ENCODE measurements at places on chromosomes 4 and X.
A peak's percentile ranks its signal among the peaks of the same experiment; 100 is the strongest.

DNA sequence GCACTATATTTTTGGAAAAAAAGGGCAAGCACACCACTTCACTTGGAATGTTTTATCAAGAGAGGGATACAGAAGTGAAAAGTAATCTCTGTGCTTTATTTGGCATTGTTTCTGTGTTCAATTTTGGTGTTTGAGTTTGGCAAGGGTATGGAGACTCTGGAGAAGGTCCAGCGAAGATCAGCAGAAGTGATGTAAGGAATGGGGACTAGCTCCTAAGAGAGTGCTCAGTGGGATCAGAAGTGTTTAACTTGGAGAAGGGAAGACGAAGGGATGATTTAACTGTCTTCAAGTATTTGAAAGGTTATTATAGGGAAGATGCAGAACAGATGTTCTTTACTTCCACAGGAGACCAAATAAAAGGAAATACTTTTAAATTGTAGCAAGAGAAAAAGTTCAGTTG is 74.3 kb downstream of the CFAP299 start:
- no peak overlapping the region for H3K4me3 ChIP-seq
- H3K4me1 ChIP-seq, result no peaks in the 10 kb centered on the region
- H3K27ac ChIP-seq, result no peak overlapping the region
- DNase-seq, result no peak

DNA sequence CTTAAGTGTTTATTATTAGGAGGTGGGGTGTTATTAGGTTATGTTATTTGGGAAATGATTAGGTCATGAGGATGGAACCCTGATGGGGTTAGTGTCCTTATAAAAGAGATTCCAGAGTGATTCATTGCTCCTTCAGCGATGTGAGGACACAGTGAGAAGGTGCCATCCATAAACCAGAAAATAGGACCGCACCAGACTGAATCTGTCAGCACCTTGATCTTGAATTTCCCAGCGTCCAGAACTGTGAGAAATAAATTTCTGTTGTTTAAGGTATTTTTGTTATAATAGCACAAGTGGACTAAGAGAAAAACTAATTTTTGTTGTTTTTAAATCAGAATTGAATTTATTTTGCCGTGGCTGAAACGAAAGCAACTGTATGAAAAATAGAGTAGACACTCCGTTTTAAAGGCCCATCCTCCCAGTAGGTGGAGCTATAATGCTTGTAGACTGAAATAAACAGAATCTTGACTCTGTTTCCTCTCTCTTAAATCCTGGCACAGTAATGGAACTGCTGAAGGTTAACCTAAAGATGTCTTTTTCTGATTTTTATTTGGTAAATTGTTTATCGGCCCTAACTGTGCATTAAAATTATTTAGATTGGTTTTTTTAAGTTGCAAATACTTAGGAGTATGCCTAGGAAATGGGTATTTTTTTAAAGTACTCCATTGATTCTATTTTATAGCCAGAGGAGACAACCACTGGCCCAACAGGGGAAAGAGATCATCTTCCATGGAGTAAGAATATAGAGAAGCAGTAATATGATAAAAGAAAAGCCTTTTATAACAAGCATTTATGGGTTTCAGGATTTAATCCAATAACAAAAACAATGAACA is 133.2 kb upstream of the ADAMTS3 start:
- no peak for DNase-seq
- H3K4me3 ChIP-seq, result peak overlapping the region; percentile 77
- H3K27ac ChIP-seq, result no peak overlapping the region
- peaks cover 3% of the 10 kb centered on the region for H3K27me3 ChIP-seq

DNA sequence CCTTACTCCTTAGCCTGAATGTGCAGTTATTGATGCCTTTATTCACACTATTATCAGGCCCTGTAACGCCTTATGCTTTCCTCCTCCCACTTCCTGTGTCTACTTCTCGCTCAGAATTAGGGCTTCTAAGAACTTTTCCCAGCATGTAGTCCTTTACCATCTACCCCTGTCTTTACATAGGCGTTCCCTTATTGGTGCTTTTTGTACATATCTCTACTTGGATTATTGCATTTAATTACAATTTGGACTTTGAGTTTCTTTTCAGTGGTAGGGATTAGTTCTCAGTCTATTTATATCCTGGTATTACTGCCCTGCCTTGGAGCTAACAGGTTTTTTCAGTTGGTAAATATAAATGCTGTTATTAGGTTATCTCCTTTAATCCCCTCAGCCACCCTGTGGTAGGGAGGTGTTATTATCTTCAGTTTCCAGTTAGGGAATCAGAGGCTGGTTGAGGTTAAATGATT is 84.0 kb downstream of the RBPJ start:
- peaks cover 14% of the 10 kb centered on the region for H3K4me1 ChIP-seq
- H3K27ac ChIP-seq, result no peak overlapping the region
- H3K27me3 ChIP-seq, result no peaks in the 10 kb centered on the region
- no peak overlapping the region for H3K4me3 ChIP-seq
- peaks cover 84% of the 10 kb centered on the region for H3K36me3 ChIP-seq

GRCh38 chr4:89661173-89661899 is 175.6 kb downstream of the SNCA start:
- H3K36me3 ChIP-seq, result no peaks in the 10 kb centered on the region
- H3K27ac ChIP-seq, result no peak overlapping the region
- H3K4me3 ChIP-seq, result no peak overlapping the region
- no peak for DNase-seq
- no peaks in the 10 kb centered on the region for H3K4me1 ChIP-seq

GRCh38 chr4:158481811-158482210 is 39.9 kb upstream of the RXFP1 start:
- H3K27me3 ChIP-seq, result no peaks in the 10 kb centered on the region
- H3K27ac ChIP-seq, result no peak overlapping the region
- H3K4me1 ChIP-seq, result no peaks in the 10 kb centered on the region
- no peak overlapping the region for H3K4me3 ChIP-seq
- DNase-seq, result no peak

- H3K36me3 ChIP-seq, result no peaks in the 10 kb centered on the region
- no peak overlapping the region for H3K27ac ChIP-seq
- peaks cover 52% of the 10 kb centered on the region for H3K27me3 ChIP-seq
- DNase-seq, result no peak
- peaks cover 2% of the 10 kb centered on the region for H3K4me1 ChIP-seq
- H3K4me3 ChIP-seq, result no peak overlapping the region
Measured at GRCh38 chr4:140762202-140762601, 6.0 kb upstream of the TBC1D9 start.

DNA sequence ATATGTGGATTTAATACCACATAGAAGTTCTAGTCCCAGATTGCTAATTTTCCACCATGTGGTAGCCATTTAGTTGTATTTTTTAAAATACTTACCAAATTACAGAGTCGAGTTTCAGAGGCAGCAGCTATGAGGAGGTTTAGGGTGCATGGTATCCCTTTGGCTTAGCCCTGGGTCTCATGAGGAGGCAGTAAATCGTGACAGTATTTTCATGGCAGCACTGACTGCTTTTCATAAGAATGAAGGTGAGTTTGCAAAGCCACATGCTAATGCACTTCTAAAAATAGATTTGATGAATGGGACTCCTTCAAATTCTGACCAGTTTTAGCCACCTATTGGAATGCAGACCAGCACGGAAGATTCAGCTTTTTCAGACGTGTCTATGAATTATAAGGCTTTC is 114.0 kb upstream of the FRG1 start:
- H3K4me3 ChIP-seq, result no peak overlapping the region
- no peaks in the 10 kb centered on the region for H3K36me3 ChIP-seq
- H3K27ac ChIP-seq, result no peak overlapping the region

DNA sequence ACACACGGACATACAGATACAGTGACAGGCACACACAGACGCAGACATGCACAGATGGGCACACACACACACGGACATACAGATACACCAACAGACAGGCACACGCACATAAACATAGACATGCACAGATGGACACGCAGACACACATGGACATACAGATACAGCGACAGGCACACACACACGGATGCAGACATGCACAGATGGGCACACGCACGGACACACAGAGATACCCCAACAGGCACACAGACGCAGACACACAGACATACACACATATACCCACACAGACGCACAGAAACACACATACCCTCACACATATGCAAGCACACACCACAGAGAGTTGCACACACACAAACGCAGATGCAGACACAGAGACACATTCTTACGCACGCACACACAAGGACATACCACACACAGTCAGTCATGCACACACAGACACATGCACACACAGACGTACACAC is 24.4 kb upstream of the SLC25A6 start:
- no peak for DNase-seq
- H3K27me3 ChIP-seq, result no peaks in the 10 kb centered on the region
- no peaks in the 10 kb centered on the region for H3K4me1 ChIP-seq

- H3K4me1 ChIP-seq, result no peaks in the 10 kb centered on the region
- no peaks in the 10 kb centered on the region for H3K36me3 ChIP-seq
- no peak for DNase-seq
- no peak overlapping the region for H3K27ac ChIP-seq
Measured at GRCh38 chr4:61427818-61428495, 227.8 kb downstream of the ADGRL3 start.

GRCh38 chrX:17030092-17030491 is 83.6 kb downstream of the REPS2 start:
- peaks cover 71% of the 10 kb centered on the region for H3K27me3 ChIP-seq
- H3K4me1 ChIP-seq, result no peaks in the 10 kb centered on the region
- H3K36me3 ChIP-seq, result no peaks in the 10 kb centered on the region
- no peak for DNase-seq
- no peak overlapping the region for H3K27ac ChIP-seq

DNA sequence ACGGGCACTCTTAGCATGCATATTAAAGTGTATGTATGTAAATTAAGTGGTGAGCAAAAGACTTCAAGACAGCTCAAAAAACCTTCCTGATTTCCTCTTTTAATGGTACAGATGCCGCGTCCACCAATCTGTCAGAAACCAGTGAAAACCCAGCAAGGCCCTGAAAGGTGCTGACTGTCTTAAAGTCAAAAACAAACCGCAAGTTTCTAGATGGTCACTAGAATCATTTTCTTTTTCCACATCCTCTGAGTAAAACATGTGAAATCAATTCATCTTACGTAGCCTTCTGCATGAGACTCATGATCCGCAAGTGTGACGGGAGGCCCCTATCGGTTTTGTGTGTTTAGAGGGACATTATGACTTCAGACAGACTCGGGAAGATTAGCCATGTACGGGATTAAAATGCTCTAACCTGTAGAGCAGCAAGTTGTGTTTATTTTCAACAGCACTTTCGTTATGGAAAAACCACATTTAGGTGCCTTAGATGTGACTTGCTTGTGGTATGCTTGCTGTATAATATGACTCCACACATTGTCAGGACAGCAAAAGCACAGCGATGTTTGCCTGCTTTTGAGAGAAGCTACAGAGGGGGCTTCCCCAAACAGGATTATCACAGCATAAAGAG is 88.2 kb upstream of the STS start:
- peaks cover 91% of the 10 kb centered on the region for H3K36me3 ChIP-seq
- no peak for DNase-seq
- peaks cover 58% of the 10 kb centered on the region for H3K4me1 ChIP-seq
- H3K4me3 ChIP-seq, result no peak overlapping the region
- no peaks in the 10 kb centered on the region for H3K27me3 ChIP-seq

GRCh38 chrX:116277351-116278225 is 107.0 kb downstream of the AGTR2 start:
- H3K27ac ChIP-seq, result no peak overlapping the region
- H3K4me3 ChIP-seq, result no peak overlapping the region
- peaks cover 6% of the 10 kb centered on the region for H3K27me3 ChIP-seq
- no peaks in the 10 kb centered on the region for H3K36me3 ChIP-seq
- H3K4me1 ChIP-seq, result no peaks in the 10 kb centered on the region

- H3K27ac ChIP-seq, result no peak overlapping the region
- H3K27me3 ChIP-seq, result no peaks in the 10 kb centered on the region
- H3K36me3 ChIP-seq, result no peaks in the 10 kb centered on the region
- peaks cover 46% of the 10 kb centered on the region for H3K4me1 ChIP-seq
- H3K4me3 ChIP-seq, result no peak overlapping the region
Measured at GRCh38 chr4:100081491-100081890, 108.8 kb downstream of the DDIT4L start.

DNA sequence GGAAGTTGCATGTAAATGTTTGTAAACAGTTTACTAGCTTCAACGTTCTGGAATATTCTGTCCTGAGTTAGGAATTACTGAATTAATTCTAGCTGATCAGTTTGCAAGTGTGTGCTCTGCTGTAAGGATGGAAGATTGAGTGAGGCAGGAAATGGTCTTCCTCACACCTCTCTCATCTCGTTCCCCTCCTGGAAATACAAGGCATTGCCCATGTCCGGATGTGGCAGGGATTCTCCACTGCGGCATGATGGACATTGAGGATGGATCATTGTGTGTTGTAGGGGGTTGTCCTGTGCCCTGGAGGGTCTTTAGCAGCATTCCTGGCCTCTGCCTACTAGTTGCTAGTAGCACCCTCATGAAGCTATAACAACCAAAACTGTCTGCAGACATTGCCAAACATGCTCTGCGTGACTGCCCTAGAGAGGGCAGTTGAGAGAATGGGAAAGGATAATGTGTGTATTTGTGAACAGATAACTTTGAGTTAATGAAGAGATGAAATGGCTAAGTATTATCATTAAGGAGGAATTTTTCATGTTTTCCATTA is 12.6 kb downstream of the CA5B start:
- H3K36me3 ChIP-seq, result peaks cover 23% of the 10 kb centered on the region
- peak overlapping the region; percentile 8 for H3K4me3 ChIP-seq
- H3K27ac ChIP-seq, result peak overlapping the region; percentile 90
- DNase-seq, result no peak

GRCh38 chr4:88803600-88804096 is 106.0 kb upstream of the NAP1L5 start:
- no peak for DNase-seq
- no peak overlapping the region for H3K27ac ChIP-seq
- H3K27me3 ChIP-seq, result no peaks in the 10 kb centered on the region
- H3K36me3 ChIP-seq, result no peaks in the 10 kb centered on the region

DNA sequence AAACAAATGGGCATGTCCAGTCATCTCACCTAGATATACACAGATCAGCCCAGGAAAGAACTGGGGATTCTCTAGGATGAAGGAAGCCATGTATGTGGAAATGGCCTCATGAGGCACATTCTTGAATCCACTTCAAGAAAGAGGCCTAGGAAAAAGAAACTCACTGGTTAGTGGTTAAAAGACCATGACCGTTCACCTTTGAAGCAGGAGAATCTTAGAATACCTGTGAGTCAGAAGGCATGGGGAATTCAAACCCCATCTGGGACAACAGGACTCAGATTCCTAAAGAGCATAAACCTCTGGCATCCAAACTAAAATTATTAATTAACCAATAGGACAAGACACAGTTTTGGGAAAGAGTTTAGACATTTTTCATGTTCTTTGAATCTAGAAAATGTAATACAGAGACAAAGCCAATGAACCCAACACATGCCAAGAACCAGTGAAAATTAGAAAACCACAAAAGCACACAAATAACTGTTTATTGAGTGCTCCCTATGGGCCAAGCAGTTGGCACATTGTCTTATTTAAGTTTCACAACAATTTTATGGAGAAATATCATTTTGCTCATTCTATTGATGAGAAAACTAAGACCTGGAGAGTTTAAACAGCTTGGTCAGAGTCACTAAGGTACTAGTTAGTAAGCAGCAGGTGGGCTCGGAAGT is 97.5 kb downstream of the NPNT start:
- no peak overlapping the region for H3K4me3 ChIP-seq
- H3K27ac ChIP-seq, result no peak overlapping the region
- DNase-seq, result no peak
